ENCODE measurements at places on chromosomes 6 and 20. TPM values are rescaled to one million over a fixed set of nuclear protein-coding genes. Genes with fewer than 3 reads are reported as not detected.
A peak's percentile ranks its signal among the peaks of the same experiment; 100 is the strongest.

The OR2B6 gene
- total RNA-seq = not detected

- H3K27me3 ChIP-seq = no peaks in the 10 kb centered on the region
- no peak overlapping the region for H3K27ac ChIP-seq
- H3K4me3 ChIP-seq = no peak overlapping the region
Observed at GRCh38 chr6:17178326-17178725, 76.5 kb downstream of the STMND1 start.

The TRMT11 gene
- 66.0 TPM for total RNA-seq

DNA sequence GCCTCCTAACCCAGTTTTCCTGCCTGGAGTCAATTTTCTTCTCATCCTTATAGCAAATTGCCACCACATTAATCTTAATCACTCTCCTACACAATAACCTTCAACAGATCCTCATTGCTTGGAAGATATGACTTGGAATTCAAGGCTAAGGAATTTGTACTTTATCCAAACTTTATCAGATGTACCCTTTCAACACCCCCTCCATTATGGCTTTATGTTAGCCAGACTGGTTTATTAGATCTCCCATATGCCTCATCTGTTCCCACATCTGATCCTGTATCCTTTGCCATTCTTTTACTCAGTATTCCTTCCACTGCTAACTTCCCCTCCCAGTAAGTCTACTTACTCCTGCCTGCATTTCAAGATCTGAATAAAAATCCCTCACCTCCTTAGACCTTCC, 4.0 kb upstream of the FRK start:
- H3K27ac ChIP-seq = no peak overlapping the region
- DNase-seq = no peak
- no peak overlapping the region for H3K4me3 ChIP-seq
- H3K4me1 ChIP-seq = peaks cover 11% of the 10 kb centered on the region

DNA sequence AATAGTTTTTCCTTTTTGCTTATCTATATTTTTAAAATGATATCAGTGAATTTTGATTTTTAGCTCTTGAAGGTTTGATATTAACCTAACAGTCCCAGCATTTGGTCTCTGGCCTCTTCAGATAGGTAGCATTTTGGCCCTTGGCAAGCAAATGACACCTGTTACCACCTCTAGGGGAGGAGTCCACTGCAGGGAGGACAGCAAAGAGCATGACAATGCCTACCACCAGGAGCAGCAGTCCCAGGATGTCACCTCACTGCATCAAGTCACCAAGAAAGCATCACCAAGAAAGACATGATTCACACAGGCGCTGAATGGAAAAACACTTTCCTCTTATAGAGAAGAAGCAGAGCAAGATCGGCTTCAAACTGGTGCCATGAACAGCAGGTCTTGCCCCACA, 224.3 kb downstream of the UBE3D start:
- no peaks in the 10 kb centered on the region for H3K27me3 ChIP-seq
- no peak overlapping the region for H3K27ac ChIP-seq
- H3K4me3 ChIP-seq = no peak overlapping the region
- H3K4me1 ChIP-seq = no peaks in the 10 kb centered on the region
- no peak for DNase-seq

The OPRM1 gene
- total RNA-seq = not detected

DNA sequence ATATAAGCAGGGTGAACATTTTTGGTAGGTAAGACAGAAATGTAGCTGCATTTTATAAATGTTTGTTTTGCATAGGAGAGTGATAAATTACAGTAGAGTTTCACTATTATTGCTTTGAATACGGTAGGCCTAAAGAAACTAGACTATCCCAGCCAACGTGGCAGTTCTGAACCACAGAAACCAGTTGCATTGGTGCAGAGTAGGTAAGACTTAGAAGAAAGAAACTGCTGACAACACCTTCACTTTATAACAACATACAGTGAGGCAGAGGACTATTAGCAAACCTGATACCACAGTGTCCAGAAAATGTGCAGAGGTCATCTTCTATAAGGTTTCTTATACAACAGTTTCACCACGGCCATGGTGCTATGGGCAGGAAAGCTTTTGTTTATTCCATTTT, 566.1 kb downstream of the KIF16B start:
- no peak overlapping the region for H3K27ac ChIP-seq
- H3K27me3 ChIP-seq = no peaks in the 10 kb centered on the region
- no peak overlapping the region for H3K4me3 ChIP-seq
- no peak for DNase-seq
- H3K36me3 ChIP-seq = no peaks in the 10 kb centered on the region
- H3K4me1 ChIP-seq = no peaks in the 10 kb centered on the region

DNA sequence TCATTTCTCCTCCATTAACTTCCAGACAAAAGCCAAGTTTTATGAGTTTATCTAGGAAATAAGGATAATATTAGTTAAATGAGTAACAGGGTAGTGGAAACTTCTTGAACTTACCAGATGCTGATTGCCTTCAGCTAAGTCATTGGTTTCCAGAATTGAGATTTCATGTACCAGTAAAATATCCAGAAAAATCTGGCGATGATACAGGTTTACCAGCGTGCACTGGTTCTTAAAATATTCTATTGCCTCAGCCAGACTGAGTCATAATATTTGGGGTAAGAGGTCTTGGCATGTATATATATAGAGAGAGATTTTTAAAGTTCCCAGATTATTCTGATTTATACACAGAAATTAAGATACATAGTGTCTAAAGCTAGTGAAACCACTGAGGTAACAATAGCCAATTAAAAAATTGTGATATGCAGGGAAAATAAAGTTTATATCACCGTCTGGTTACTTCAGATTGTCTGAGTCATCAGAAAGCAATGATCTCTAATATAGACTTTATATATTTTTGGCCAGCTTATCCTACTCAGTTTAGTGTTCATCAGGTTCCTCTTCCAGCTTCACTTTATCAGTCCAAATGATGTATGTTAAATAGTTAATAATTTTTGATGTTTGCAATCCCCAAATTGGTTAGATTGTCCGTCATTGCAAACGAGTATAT, 39.5 kb upstream of the SDHAF4 start:
- peaks cover 11% of the 10 kb centered on the region for H3K4me1 ChIP-seq
- no peak overlapping the region for H3K4me3 ChIP-seq
- H3K27ac ChIP-seq = no peak overlapping the region
- no peak for DNase-seq
- no peaks in the 10 kb centered on the region for H3K27me3 ChIP-seq

The HLA-DPA1 gene
- not detected for total RNA-seq

DNA sequence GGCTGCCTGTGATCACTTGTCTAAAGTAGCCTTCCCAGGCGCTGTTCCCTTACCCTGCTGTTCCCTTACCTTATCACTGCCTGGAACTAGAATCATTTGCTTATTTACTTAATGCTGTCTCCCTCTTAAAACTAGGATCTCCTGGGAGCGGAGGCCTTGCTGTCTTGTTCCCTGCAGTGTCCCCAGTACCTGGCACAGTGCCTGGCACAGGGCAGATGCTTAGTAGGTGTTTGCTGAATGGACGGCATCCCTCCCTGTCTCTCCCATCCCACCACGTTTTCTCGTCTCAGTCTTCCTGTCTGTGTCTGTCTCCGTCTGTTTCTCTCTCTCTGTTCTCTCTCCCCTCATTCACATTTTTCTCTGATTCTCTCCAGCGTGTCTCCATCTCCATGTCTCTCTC, 99.9 kb upstream of the MYL9 start:
- H3K4me1 ChIP-seq = no peaks in the 10 kb centered on the region
- no peak overlapping the region for H3K27ac ChIP-seq
- H3K27me3 ChIP-seq = 0 out of 2 replicates have a peak, but pooled peaks cover 3% of the 10 kb centered on the region
- H3K4me3 ChIP-seq = no peak overlapping the region
- no peaks in the 10 kb centered on the region for H3K36me3 ChIP-seq
- no peak for DNase-seq

GRCh38 chr20:45867819-45868176, 10.4 kb downstream of the ZSWIM3 start:
- H3K4me3 ChIP-seq = no peak overlapping the region
- no peaks in the 10 kb centered on the region for H3K36me3 ChIP-seq
- H3K27me3 ChIP-seq = no peaks in the 10 kb centered on the region
- peaks cover 67% of the 10 kb centered on the region for H3K4me1 ChIP-seq
- DNase-seq = no peak

GRCh38 chr6:112216662-112217551, 37.5 kb downstream of the LAMA4 start:
- no peak overlapping the region for H3K4me3 ChIP-seq
- H3K27ac ChIP-seq = no peak overlapping the region
- H3K27me3 ChIP-seq = no peaks in the 10 kb centered on the region
- no peak for DNase-seq

DNA sequence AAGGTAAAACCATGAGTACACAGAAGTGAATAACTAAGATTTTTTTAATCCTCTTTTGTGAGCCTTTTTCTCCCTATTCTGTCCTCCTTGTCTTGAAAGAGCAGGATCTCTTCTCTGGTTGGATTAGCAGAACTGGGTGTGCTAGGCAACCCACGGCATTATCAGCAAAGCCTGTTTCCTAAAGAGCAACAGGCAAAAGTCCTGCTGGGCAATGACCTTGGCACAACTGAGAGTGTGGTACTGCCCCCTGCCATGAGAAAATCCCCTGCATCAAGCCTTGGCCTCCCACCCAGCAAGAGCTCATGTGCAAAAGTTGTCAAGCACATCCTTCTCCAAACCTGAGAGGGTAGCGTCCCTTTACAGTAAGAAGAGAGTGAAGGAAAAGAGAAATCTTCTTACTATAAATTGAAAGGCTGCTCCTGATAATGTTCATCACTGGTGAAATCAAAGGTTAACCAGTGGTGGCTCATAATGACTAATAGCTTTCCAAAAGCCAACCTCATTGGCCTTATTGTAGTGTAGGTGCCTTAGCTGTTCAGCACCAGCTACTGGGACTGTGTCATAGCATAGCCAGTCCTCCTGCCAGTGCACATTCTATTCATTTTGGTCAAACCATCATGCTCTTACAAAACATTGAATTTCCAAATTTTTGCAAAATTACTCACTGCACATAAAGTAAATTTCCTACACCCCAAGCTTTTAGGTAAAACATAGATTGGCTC, 17.1 kb downstream of the KIF6 start:
- H3K36me3 ChIP-seq = no peaks in the 10 kb centered on the region
- H3K27ac ChIP-seq = no peak overlapping the region
- H3K4me3 ChIP-seq = no peak overlapping the region
- no peak for DNase-seq
- no peaks in the 10 kb centered on the region for H3K27me3 ChIP-seq
- no peaks in the 10 kb centered on the region for H3K4me1 ChIP-seq

DNA sequence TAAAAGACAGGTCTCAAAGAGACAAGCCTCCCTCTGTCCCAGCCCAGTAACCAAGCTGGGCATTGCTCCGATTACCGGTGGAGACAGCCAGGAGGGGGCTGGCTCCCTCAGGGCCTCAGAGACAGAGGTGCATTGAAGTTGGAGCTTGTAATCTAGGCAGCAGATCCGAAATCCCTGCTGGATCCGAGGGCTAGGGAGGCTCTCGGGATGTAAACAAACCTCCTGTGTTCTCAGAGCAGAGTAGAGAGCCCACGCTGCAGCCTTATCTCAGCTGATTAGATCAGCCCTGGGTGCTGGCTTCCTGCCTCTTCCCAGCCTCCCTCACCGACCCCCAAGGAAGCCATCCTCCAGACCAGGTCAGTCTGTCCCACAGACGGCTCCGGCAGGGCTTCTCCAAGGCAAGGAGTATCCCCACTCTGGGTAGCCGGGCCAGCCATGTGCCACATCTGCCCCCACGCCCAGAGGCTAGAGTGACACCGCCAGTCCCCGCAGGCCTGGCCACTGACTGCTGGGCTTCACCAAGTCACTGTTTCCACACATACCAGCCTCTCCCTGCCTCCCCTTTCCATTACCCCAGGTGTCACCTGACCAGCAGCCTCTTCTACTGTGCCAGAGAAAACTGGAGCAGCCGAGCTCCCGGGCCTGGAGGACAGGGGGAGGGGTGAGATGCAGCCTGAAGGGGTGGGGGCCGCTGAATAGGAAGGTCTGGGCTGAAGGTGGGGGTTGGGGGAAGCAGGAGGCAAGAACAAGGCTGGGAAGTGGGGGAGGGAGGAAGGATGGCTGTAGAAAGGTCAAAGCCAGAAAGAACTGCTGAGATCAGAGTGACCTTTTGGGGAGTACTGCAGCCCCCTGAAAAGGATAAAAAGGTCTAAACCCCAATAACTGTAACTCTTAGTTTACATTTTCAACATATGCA, 6.0 kb downstream of the SDC4 start:
- peak; percentile 94 for DNase-seq
- H3K36me3 ChIP-seq = no peaks in the 10 kb centered on the region
- no peaks in the 10 kb centered on the region for H3K27me3 ChIP-seq
- peak overlapping the region; percentile 49 for H3K4me3 ChIP-seq

The CRYBG1 gene
- total RNA-seq = 21.9 TPM

DNA sequence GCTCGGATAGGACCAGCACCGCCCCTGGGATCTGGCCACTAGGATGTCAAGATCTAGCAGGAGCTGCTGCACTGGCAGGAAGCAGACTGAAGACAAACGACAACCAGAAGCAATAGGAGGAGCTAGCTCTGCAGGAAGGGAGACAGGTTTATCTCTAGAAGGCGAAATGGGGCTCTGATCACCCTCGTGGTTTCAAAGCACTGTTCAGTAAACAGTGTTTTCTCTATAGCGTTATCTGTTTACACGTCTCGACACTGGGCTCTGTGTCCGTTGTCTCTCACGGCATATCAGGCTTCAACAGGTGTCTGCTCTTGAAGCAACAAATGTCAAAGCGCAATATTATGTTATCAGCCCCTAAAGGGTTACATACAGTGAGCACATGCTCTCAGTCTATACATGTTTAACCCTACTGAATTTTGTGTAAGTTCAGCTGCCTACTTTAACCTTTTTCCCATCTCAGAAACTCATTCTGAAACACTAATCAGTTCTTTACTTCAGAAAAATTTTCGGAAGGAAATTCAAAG, 23.8 kb downstream of the TMEM14B start:
- no peak for DNase-seq
- H3K4me3 ChIP-seq = no peak overlapping the region
- H3K27me3 ChIP-seq = no peaks in the 10 kb centered on the region
- no peaks in the 10 kb centered on the region for H3K4me1 ChIP-seq

- peaks cover 17% of the 10 kb centered on the region for H3K36me3 ChIP-seq
- no peak overlapping the region for H3K4me3 ChIP-seq
- 0 out of 2 replicates have a peak, but pooled peaks cover 5% of the 10 kb centered on the region for H3K4me1 ChIP-seq
- no peak for DNase-seq
Observed at GRCh38 chr20:45060294-45060693, 40.6 kb downstream of the KCNS1 start.

The PAK5 gene
- not detected for total RNA-seq

Data from HepG2 (cell line).